Gastroesophageal sphincter (tissue), 4 donors: ENCODE measurements at places on chromosomes 5 and 9. TPM values are rescaled to one million over a fixed set of nuclear protein-coding genes. Genes with fewer than 3 reads are reported as not detected.

GPSM1 gene
- total RNA-seq: 14.8 TPM

MSH3 gene
- total RNA-seq: 11.1 TPM

DNA sequence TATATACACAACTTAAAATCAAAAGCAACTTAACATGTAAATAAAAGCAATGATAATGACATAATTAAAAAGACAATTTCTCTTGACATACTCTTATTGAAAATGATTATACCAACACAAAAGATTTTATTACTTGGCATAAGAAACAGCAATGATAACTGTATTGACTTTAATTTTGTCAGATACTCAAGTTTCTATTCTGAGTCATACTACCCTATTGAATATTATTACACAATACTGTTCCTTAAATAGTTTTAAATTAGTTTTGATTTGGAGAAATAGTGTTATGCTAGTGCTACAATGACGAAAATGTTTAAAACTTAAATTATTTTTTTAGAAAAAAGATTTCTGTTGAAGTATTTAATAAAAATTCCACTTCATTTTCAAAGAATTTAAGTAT, 1319.3 kb upstream of the C9orf72 start:
- ATAC-seq: no peak

DNA sequence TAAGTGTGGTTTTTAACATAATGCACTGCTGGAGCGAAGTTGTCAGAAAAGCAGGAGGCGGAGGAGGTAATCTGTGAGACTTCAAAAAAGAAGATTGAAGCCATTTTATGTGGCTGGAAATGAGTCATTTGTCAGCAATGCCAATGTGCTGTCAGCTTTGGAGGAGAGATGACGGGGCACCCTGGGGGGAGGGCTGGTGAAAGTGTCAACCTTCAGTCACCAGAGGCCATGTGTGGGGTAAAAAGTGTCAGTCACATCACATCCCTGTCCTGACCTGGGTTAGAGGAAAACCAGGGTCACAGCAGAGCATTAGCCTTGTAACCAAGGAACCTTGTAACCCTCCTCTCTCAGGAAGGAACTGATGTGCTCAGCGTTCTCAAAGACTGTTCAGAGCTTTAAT, 59.1 kb downstream of the TLR4 start:
- ATAC-seq: no peak

DNA sequence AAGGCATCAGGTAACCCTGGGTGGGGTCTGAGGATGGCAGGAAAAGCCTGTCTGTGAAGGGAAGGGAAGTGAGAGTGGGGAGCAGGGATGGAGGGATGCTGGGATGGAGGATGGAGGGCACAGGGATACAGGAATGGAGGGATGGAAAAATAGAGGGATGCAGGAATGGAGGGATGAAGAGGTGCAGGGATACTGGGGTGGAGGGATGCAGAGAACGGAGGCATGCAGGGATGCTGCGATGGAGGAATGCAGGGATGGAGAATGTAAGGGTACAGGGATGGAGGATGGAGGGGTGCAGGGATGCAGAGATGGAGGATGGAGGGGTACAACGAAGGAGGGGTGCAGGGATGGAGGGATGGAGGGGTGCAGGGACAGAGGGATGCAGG, 9.1 kb downstream of the PTGES2 start:
- no peak for ATAC-seq
